ENCODE measurements at places on chromosomes 12 and 14.

GRCh38 chr12:11731455-11731854, 82.0 kb downstream of the ETV6 start:
- peak; percentile 55 for DNase-seq

DNA sequence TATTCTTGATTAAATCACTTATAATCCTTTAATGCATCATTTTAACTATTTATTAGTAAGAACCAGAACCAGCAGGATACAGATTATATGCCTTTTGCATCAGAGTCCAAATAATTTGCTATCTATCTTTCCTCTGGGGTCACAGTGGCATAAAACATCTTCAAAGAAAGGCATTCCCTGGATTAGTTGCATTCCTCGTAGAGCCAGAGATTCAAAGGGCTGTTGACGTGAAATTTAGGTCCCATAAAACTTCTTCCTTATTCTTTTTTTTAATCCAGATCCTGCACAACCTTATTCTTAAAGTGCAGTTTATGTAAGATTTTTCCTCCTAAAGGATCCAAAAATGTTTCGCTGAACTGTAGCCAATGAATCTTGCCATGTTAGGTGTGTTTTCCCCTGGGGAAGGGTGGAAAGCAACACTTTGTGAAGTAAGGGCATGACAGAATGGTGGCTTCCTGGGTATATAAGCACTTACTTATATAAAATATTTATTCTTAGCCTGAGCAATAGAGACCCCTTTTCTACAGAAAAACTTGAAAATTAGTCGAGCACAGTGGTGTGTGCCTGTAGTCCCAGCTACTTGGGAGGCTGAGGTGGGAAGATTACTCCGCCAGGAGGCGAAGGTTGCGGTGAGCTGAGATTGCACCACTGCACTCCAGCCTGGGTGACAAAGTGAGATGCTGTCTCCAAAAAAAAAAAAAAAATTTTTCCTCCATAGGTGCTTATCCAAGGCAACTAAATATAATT, 208.7 kb downstream of the PCNX1 start:
- DNase-seq, result no peak

- DNase-seq, result no peak
Observed at GRCh38 chr12:55850893-55851292, 8.2 kb upstream of the MMP19 start.

DNA sequence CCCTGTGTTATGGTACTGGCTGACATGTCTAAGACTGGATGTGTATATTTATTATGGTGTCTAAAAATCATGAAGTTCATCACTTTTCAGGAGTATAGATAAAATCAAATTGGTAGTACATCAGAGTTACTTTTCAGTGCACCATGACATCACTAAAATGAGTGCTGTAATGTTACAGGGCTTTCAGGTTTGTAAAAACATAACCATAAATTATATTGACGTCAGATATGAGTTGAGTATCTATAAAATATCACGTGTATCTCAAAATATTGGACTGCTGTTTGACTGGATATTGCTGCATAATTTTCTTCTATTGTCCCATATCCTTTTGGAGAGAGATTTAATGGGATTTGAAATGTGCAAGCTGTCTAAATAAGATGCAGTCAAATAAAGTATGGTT, 22.0 kb downstream of the NAA30 start:
- DNase-seq, result no peak

GRCh38 chr14:105171004-105171673, 2.6 kb upstream of the JAG2 start:
- DNase-seq, result no peak

GRCh38 chr12:18752280-18752920, 14.5 kb downstream of the CAPZA3 start:
- no peak for DNase-seq

Measured in activated CD4-positive, alpha-beta T cell treated with anti-CD3 and anti-CD28 coated beads, Interleukin-10, Interleukin-2, amounts not matched to agents 100 ng/mL and 50 ng/mL, durations not matched to agents 16 hours and 8 hours (primary cell).